ENCODE measurements at places on chromosomes 5 and 9.

DNA sequence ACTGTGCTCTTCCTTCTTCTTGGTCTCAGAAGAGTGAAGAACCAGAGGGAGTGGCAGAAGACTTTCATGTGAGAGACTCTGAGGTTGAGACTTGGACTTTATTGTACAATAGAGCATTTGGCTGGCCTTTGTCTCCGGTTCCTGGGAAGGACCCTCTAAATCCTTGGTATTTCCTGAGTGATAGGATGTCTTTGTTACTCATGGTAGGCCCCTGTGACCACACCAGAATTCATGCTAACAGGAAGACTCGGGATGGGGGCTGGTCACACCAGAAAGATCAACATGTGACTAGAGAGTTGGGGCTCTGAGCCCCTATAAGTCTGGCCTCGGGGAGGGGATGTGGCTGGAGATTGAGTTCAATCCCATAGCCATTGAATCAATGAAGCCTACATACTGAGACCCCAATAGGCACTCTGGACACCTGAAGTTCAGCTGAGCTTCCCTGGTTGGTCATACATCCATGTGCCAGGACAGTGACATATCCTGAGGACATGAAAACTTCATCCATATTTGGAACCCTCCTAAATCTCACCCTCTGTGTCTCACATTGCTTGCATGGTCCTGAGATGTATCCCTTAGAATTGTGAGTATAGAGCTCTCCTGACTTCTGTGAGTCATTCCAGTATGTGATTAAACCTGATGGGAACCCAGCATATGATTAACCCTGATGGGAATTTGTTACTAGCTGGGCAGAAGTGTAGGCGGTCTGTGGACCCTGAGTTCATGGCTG is 201.7 kb downstream of the GADD45G start:
- peak; percentile 56 for DNase-seq

GRCh38 chr5:77101298-77101697 is 14.2 kb upstream of the ZBED3 start:
- DNase-seq, result peak; percentile 85

GRCh38 chr5:135445306-135445985 is 1.7 kb downstream of the DCANP1 start:
- DNase-seq, result no peak

- no peak for DNase-seq
Measured at GRCh38 chr5:141725891-141726290, 43.9 kb upstream of the ARAP3 start.

DNA sequence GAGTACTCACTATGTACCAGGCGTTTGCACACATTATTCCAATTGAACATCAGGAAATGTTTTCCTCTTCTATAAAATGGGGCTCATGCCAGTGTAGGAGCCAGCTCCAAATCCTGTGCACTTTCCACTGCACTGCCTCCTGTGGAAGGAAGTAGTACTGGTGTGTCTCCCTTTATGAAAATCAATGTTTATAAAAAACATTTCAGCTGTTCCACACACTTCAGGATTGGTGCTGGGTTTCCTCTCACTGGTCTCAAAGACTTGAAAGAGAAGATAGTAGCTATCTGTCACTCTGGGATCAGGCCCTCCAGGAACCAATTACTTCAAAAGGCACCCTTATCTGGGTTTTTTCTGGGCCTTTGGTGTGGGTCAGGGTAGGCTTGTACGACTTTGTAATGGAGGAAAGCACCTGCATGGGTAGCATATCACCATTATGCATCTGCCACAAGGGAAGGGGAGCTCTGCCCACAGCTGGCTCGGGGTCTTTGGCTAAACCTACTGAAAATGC is 32.5 kb downstream of the RAB14 start:
- DNase-seq, result peak; percentile 34

DNA sequence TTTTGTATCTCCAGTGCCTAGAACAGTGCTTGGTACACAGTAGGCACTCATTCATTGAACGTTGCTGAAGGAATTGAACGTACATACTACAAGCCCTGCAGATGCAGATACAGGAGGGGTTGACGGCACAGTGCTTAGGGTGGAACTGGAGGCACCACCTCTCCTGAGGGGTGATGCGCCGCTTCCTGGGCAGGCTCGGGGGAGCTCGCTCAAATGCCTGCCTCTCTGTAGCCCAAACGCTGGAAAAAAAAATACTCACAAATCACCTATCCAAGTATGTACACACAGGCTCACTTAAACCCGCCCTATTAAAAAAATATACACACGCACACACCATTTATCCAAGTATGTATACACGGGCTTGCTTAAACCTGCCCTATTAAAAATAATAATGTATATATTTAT is 536 bp upstream of the COMMD10 start:
- DNase-seq, result peak; percentile 35
